Stimulated activated naive CD8-positive, alpha-beta T cell treated with anti-CD3 and anti-CD28 coated beads, Interleukin-15, amount 100 ng/mL, for 72 hours (primary cell): ENCODE measurements at places on chromosomes 16 and 17.

DNA sequence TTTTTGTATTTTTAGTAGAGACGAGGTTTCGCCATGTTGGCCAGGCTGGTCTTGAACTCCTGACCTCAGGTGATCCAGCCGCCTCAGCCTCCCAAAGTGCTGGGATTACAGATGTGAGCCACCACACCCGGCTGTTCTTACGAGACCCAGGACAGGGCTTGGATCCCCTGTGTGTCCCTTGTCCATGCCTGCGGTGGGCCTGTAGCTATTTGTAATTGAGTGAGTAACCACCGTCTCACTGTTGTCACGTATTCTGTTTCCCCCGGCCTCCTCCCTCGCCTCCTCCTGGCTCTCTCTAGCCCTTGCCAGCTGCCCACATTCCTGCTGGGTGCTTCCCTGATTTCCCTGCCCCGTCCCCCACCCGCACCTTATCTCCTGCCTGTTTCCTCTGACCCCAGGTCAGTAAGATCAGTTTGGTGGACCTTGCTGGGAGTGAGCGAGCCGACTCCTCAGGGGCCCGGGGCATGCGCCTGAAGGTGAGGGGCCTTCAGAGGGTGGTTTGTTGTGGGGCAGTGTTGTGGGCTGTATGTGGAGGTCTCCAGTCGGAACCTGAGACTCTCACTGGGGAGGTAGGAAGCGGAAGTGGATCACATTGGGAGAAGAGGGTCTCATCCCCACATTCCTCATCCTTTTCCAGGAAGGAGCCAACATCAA lies 5.6 kb downstream of the KIF1C start:
- DNase-seq: no peak

GRCh38 chr16:3010510-3010909 lies 2.2 kb upstream of the CLDN9 start:
- DNase-seq: no peak

DNA sequence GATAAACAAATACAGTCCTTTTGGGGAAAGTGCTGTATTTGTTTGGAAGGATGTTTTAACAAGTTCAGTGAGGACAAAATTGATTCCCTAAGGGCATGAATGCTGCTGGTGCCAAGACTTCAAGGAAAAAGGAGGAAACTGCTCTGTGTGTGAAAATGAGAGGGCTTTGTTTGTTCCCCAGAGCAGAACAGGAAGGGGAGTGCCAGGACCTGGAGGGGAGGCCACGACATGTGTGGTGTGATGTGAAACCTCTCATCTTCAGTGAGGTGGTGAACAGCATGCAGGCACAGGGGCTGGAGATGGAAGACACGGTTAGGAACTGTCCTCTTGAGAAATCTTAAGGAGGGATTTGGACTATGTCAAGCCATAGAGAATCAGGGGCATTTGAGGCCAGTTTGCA lies 46.6 kb upstream of the GRIN2A start:
- DNase-seq: no peak

DNA sequence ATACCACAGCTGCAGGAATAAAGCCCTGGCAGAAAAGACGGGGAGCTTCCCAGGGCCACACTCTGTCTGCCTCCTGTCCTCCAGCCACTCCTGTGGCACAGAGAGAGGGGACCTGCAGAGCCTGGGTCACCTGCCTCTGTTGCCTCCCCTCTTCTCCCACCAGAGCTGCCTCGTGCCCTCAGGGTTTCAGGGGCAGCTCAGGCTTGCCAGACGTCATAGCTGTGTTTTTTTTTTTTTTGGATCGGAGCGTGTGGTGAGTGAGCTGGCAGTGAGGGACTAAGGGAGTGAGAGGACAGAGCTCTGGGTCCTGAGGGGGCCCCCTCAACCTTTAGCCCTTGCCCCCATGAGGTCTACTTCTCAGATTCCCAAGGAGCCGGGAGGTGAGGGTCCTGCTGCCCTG lies 2.1 kb downstream of the PIK3R6 start:
- DNase-seq: no peak

- DNase-seq: no peak
Observed at GRCh38 chr17:1552932-1553331, 9.7 kb downstream of the PITPNA start.

DNA sequence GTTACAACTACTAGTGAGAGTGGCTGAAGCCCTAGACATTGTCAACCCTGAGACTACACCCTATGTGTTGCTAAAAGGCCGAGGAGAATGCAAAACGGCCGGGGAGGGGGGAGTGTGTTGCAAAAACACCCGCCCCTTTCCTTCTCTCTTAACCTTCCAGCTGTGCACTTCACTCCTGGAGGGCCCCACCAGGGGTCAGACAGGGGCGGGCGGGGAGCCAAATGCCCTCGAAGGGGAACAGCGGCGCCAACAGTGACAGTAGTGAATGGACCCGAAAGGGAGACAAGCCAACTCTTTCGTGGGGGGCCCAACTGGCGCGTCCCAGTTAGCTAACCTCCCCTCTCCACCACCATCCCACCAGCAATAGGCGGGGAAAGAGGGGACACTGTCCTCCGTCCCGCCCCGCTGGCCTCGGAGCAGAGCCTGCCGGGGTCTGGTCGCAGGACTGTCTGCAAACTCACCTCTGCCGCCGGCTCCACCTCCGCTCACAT lies 352 bp downstream of the MARF1 start:
- DNase-seq: peak; percentile 97

- no peak for DNase-seq
Observed at GRCh38 chr17:36027761-36028160, 10.0 kb upstream of the CCL23 start.

DNA sequence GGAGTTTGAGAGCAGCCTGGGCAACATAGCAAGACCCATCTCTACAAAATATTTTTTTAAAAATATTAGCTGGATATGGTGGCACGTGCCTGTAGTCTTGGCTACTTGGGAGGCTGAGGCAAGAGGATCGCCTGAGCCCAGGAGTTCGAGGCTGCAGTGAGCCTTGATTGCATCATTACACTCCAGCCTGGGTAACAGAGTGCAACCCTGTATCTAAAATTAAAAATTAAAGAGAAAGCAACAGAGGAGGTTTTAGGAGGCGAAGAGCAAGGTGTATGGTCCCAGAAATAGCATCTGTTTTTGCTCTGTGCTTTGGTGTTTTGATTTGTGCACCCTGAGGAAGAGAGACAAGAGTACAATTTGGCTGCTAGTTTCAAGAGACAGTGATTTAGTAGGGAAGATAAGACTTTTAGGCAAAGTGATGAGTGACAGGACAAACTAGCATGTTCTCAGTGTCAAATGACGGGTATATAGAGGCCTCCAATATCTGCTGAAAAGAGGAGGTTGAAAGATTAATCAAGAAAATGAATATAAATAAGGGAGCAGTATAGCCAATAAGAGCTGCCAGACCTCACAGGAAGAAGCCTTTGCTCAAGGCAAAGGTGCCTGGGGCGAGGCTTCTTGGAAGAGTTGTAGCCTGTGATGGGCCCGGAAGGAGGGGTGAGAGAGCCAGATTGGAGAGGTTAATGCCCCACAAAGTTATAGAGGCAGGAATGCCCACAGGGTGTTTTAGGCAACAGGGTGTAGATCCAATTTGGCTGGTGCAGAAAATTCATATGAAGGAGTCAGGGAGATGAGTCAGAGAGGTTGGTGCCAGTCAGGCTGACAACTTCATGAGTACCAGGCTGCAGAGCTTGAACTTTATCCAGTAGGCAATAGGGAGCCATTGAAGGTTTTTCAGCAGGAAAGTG lies 11.4 kb downstream of the HLF start:
- no peak for DNase-seq

DNA sequence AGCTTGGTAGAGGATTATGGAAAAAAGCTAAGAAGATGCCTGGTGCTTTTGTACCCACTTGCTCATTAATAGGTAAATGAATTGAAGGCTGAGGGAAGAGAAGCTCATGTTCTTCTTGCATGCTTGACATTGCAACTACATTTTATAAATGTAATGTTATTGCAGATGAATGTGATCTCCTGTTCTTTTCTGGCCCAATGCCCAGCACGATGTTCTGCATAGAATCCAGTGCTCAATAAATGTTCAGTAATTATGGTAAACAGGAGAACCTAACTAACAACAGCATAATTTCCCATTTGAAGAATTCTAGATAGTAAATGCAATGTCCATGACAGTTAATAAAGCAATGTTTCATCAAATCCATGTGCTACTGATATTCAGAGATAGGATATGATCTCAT lies 638.2 kb upstream of the SOX9 start:
- DNase-seq: no peak

GRCh38 chr17:72423718-72424117 lies 302.9 kb downstream of the SOX9 start:
- DNase-seq: no peak

- no peak for DNase-seq
Observed at GRCh38 chr17:74808714-74809430, 32.7 kb upstream of the NAT9 start.

- DNase-seq: no peak
Observed at GRCh38 chr16:22217890-22218730, 12.0 kb downstream of the EEF2K start.

DNA sequence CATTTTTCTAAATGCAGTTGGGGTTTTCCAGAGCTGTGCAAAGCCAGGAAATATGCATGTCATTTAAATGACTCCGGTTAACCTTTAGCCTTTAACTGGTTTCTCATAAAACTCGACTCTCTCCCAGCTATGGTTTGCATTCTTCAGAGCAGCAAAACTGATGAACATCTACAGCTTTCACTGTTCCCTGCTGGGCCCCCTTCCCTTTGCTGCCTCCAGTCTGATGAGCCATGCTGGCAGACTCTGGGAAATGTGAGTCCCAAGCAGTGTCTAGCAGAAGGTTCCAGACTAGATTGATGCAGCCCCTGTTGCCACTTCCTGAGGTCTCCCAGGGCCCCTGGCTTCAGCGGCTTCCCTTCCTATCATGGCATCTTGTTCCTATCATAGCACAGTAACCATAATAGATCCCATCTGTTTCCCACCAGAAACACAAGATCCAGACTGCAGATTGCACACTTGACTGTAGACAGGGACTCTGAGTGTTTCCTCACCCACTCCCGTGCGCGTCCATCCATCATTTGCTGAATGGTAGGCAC lies 135.4 kb downstream of the CLEC16A start:
- DNase-seq: no peak

GRCh38 chr17:30093463-30094147 lies 23.0 kb upstream of the NSRP1 start:
- peak; percentile 47 for DNase-seq

- DNase-seq: no peak
Observed at GRCh38 chr16:52584354-52585320, 37.7 kb upstream of the TOX3 start.

DNA sequence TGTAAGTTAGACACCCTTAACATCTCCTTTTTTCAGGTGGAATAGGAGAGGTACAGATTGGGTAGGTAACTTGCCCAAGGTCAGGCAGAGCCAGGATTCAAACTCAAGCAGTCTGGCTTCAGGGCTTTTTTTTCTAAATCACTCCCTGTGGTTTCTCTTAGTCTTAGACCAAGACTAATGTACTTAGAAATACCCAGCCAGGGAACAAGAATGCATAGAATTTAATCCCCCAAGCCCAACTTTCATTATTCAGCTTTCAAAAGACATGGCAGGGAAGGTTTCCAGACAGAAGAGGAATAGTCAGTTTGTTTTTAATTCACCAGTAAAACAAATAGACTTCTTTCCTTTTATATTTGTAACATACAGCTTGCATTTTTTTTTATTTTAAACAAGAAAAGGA lies 305.2 kb upstream of the RBFOX1 start:
- no peak for DNase-seq
